ENCODE measurements at places on chromosomes 13 and 19.

DNA sequence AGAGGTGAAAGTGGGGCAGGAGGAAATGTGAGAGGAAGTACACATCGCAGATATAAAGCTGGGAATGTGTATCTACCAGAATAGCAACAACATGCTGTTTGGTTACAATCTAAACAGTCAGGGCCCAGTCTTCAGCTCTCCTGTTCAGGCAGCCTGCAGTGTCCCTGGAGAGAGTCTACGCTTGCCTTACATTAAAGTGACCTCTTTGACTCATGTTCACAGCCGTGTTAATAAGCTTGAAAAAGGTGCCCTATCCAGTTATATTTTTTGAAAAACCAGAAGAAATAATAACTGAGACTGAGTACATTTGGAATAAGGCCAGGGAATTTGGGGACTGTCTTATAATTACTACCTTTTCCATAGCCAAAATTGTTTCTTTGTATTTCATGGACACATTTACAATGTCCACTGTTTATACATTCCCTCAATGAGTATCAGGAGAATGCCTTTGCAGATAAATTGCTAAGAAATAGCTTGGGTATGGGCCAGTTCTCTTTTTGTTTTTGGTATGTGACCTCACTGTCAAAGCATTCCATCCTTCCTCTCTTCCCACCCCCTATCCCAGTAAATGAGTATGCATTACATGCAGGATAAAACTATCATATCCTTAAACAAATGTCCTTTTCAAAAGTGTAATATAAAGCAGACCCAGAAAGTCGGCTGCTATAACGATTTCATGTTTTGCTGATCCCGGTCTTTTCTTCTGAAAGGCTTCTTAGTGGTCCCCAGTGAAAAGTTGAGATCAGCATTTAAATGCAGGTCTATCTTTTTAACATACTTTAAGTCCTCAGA is 82.6 kb downstream of the PCDH9 start:
- no peak for DNase-seq

- DNase-seq = no peak
Observed at GRCh38 chr13:89052699-89053098, 1381.5 kb downstream of the SLITRK5 start.

- DNase-seq = no peak
Observed at GRCh38 chr13:85241060-85241459, 558.2 kb downstream of the SLITRK6 start.

GRCh38 chr13:100976993-100977392 is 302.4 kb upstream of the TMTC4 start:
- no peak for DNase-seq

- no peak for DNase-seq
Observed at GRCh38 chr13:84925443-84925842, 873.8 kb downstream of the SLITRK6 start.
